Islet precursor cell (in vitro differentiated cells): ENCODE measurements at places on chromosomes 7 and 10.

DNA sequence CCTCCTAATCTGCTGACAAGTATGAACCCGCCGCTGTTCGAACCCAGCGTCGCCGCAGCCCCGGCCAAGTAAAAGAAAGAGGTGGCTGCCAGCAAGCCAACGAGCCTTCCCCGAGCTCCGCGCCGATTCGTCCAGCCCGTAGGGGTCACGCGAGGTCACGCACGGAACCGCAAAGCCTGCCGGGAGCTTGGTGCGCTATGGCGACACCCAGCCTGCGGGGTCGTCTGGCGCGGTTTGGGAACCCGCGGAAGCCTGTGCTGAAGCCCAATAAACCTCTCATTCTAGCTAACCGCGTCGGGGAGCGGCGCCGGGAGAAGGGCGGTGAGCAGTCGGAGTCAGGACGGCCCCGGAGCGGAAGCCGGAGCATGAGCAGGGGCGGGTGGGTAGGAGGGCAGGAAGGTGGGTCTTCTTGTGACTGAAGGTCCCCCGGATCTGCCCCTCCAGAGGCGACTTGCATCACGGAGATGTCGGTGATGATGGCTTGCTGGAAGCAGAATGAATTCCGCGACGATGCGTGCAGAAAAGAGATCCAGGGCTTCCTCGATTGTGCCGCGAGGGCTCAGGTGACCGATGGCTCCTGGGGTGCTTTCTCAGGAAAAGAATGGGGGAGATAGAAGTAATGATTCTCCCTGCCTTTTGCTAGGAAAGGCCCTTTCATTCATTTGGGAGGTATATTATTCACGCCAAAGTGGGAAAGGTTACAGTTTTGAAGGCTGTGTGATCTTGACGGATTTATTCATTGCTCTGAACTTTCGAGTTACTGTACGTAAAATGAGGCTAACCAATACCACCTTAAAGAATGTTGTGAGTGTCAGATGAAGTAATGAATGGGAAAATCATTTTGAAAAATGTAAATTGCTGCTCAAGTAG, at the start of gene CHCHD1:
Gene CHCHD1 (plus strand): TSS at position 170 of the 870 bp plus-strand sequence. CDS start 28 bp downstream, at position 198.
- peak; percentile 95 for DNase-seq

DNA sequence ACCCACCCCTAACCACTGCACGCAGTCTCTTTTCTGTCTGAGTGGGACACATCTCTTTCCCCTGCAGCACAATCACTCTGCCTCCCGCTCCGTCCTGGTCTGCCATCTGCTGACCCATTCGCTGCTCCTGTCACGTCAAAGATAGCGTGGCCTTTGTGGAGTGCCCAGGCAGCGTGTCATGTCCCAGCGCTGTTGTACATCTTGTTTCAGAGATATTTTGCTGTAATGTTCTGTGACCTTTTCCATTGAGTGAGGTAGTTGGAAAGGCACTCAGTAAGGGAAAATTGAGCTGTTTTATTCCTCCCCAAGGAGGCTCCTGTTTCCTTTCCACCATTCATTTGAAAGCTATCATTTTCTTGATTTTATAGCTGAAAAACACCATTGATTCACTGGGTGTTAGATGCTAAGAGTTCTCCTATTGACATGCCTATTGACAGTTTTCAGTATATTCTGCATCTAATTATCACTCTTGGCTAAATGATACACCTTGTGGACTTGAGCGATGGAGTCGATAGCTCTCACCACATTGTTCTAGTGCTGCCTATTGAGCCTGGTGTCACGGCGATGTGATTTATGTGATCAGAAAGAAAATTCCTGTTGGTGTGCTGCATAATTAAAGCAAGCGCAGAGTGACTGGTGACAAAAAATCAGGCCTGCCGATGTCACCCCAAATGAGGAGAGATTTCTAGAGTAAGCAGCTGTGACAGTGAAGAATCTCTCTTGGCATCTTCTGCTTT, 372.6 kb downstream of the LRMDA start:
- no peak for DNase-seq

DNA sequence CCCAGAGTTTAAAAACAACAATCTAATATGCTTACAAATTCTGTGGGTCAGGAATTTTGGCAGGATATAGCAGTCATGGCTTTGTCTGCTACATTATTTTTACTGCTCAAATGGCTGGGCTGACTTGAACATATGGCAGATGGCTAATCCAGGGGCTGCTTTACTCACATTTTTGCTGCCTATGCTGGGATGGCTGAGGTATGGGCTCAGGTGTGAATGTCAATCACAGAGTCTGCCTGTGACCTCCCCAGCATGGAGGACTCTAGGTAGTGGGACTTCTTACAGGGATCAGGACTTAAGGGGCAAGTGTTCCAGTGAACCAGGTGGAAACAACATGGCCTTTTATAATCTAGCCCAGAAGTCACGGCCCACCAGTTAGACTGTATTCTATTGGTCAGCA, 4.4 kb upstream of the FKBP9 start:
- DNase-seq: no peak

GRCh38 chr7:4013793-4014192, 668.3 kb upstream of the FOXK1 start:
- DNase-seq: peak; percentile 36

DNA sequence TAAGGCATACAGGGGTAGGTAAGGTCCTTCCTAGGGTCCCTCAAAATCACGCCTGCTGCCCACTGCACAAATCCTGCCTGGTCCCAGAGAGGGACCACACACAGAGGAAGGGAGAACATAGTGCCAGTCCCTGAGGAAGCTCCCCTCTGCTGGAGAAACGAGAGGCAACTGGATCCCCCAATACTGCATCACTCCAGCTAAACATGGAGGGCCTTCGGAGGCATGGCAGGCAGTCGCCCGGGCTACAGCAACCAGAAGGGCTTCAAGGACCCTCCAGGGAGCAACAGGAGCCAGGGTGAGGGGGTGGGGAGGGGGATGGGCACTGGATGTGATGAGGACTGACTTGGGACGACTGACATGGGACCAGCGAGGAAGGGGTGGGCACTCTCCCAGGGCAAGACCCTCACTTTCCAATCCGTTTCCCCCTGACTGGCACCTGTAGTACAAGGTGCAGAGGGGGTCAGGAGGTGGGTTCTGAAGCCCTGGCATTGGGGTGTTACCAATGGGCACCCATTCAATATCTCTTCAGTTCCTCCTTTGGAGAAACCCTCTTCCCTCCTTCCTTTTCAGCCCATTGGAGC, 21.7 kb downstream of the DDIT4 start:
- DNase-seq: no peak

DNA sequence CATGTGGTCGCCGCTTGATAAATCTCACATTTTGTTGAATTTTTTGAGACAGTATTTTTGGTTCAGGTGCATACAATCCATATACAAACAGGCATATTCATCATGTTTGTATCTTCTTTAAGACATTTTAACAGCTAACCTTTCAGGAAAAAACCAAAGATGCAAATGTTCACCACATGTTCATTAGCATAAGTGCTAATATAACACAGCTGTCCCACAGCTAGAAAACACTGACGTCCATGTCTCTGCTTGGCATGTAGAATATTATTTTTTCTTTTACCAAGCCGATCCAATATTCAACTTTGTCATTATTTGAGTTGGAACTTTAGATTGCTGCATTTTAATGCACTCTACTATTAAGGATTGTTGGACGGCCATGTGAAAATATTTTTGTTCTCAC, 31.2 kb downstream of the BMPER start:
- DNase-seq: no peak

- DNase-seq: peak; percentile 91
Observed at GRCh38 chr10:87095236-87095945, 385 bp downstream of the SHLD2 start.

DNA sequence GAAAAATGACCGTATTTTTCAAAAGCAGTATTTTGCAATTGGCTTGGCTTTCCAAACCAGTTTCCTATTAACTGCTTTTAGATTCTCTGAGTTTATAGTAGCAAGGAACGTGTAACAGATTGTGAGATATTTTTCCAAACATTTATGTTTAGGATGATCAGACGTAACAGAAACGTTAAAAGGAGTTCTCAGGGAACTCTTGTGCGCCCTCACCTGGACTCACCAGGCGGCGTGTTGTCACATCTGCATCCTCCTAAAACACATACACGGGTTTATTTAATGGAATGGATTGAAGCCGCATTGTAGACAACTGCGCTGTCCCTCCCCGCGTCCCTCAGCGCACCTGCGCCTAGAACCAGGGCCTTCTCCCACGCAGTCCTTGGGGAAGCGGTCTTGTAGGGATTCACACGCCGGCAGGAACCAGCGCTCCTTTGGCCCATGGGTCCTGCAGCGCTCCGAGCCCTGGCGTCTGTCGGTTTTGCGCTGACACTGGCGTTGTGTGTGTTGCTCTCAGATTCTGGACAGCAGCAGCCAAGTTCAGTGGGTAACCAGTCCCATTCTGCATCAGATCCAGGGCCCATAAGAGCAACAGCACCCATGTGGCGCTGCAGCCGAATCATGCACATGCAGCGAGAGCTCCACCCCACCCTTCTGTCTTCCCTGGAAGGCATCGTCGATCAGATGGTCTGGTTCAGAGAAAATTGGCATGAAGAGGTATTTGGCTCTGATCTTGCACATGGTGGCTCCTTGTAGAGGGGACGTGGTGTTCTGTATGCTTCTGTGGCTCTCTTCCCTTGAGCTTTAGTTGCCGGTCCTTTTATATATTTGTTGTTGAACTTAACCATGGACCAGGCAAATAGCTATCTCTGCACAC, 114.9 kb downstream of the TRRAP start:
- no peak for DNase-seq

DNA sequence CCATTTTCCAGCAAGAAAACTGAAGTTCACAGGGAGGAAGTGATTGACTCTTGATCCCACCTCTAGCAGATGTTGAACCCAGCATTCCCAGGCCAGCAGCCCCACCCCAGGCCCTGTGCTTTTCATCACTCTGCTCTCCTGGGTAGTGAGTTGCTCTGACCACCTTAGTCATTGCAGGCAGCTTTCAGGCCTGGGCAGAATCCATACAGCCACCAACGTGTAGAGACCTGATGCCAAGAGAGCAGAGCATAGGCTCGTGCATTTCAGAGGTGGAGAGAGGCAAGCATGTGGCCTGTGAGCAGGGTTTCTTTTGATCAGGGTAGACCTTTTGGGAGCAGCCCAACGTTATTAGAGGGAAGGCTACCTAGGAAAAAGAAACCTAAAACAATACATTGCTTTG, 334.6 kb downstream of the PTEN start:
- DNase-seq: no peak

DNA sequence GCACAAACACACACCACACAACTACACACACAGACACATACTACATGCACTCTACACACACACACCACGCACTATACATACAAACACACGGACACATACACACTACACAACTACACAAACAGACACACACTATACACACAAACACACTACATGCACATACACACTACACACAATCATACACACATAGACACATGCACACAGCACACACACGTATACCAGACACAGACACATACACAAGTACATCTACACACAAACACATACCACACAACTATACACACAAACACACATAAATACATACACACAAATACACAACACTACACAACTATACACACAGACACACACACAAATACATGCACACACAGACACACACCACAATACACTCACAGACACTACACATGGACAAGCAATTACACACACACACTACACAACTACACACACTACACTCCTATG, 4.6 kb downstream of the GPR15LG start:
- DNase-seq: no peak

DNA sequence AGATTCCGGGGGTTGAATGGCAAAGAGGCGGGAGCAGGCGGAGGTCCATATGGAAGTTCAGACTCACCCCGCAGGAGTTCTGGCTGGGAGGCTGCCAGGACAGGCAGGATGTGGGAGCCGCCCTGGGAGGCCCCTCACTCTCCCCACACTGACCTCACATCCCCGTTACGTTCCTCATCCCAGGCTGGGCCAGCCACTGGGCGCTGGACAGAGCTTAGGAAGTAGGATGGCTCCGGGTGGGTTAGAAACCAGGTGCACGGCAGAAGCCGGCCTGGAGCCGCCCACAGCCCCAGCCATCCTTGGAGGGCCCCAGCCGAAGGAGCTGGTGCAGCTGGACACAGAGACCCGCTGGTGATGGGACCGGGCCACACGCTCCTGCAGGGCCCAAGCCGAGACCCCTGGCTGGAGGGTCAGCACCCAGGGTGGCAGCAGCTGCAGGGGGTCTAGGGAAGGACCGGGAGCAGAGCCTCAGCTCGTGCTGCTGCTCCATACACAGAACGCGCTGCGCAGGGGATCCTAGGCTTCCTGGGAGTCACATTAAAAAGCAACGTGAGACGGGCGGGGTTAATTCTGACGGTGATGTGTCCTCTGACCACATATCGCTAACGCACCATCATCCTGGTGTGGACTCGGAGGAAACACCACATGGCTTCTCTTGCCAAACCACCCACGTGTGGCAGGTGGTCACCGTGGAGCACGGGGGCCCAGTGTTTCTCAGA, 98.6 kb upstream of the DIP2C start:
- no peak for DNase-seq

GRCh38 chr7:118080947-118081346, 103.0 kb upstream of the LSM8 start:
- peak; percentile 63 for DNase-seq

DNA sequence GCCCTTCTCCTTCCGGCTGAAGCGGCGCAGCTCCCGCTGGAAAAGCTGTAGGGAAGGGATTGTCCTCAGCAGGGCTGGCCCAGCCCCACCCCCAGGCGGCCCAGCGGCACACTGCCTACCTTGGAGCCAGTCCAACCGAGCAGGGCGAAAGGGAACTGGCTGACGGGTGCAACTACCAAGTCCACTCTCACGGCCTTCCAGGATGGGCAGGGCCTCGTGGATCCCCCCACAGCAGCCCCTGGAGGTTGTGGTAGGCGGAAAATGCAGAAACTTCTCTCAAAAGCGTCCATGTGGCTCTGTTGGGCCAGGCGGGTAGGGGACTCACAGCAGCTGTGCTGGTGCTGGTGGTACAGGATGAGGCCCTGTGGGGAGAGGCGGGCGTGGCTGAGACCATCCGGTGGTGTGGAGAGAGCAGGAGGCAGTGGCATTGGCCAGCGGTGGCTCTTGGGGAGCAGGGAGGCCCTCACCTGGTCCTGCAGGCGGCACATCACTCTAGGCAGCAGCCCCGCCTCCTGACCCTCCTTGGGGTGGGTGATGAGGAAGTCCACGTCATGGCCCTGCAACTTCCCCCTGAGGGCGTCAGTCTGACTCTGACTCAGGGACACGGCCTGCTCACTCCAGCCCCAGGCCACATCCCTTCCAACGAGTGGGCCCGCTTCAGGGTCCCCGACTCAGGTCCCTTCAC, 8.4 kb upstream of the PGAM2 start:
- peak; percentile 84 for DNase-seq
